Mammary epithelial cell (primary cell): ENCODE measurements at places on chromosomes 4 and X. TPM values are rescaled to one million over a fixed set of nuclear protein-coding genes. Genes with fewer than 3 reads are reported as not detected.

DNA sequence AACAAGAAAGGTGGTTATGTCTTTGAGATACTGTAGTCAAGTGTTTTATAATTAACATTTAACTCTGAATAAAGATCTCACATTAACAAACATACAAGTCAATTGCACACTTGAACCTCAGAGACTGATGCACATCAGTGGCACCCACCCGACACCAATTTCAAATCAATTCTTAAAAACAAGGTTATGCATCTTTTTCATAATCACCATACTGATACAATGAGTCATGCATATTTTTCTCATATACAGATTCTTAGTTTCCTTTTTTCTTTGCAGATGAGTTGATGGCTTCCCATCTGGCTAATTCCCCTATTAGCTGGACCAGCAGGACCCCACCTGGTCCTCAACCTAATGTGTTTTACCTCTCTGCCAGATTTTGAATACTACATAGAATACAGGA is 136.2 kb upstream of the RPL34 start:
- DNase-seq: no peak

Gene EDNRA
- total RNA-seq: 19.2 TPM

DNA sequence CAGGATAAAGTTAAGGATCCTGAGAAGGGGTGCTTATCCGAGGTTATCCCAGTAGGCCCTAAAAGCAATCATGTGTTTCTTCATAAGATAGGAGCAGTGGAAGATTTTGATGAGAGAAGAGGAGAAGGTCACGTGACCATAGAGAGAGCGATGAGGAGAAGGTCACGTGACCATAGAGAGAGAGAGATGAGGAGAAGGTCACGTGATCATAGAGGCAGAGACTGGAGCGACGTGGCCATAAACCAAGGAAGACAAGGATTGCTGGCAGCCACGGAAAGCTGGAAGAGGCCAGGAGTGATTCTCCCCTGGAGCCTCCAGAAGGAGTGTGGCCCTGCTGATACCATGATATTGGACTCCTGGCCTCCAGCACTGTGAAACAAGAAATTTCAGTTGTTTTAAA is 38.4 kb upstream of the ZNF518B start:
- DNase-seq: no peak

Gene STBD1
- total RNA-seq: 5.8 and 6.4 TPM in 2 replicates

Gene GAB1
- 14.6 and 20.7 TPM in 2 replicates for total RNA-seq

GRCh38 chrX:23826653-23827052 is 43.7 kb downstream of the SAT1 start:
- DNase-seq: no peak

Gene NUDT9
- total RNA-seq: 19.2 and 20.4 TPM in 2 replicates

- DNase-seq: no peak
Observed at GRCh38 chr4:75015627-75016026, 82.7 kb downstream of the PARM1 start.

Gene TMEM150C
- total RNA-seq: 0.16 and 0.59 TPM in 2 replicates

GRCh38 chr4:84948056-84948455 is 18.4 kb downstream of the WDFY3 start:
- DNase-seq: no peak

Gene SPANXA2
- not detected for total RNA-seq

GRCh38 chr4:74407891-74408290 is 37.0 kb upstream of the AREG start:
- no peak for DNase-seq

GRCh38 chr4:38023347-38024205 is 63.4 kb downstream of the PTTG2 start:
- DNase-seq: no peak

Gene UGT2B15
- total RNA-seq: not detected

Gene ETDB
- not detected for total RNA-seq

Gene GPC4
- 6.4 and 7.1 TPM in 2 replicates for total RNA-seq

DNA sequence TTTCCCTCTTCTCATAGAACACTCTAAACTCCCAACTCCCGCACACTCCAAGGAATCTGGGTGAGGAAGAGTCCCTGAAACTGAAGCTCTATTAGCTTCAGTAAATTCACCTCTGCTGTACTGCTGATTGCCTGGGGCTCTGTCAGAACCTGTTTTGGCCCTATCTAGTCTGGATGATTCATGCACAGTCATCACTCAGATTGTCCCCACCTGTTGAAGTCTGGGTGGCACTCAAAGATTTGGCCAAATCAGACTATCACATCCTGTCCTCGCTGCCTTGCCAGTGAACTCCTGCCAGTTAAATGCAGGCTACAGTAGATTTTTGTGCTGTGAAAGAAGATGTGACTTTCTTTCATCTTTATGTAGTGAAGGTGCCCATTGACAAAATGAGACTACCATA is 63.5 kb upstream of the EMCN start:
- DNase-seq: peak; percentile 88

GRCh38 chr4:79235095-79235494 is 90.8 kb downstream of the NAA11 start:
- no peak for DNase-seq

DNA sequence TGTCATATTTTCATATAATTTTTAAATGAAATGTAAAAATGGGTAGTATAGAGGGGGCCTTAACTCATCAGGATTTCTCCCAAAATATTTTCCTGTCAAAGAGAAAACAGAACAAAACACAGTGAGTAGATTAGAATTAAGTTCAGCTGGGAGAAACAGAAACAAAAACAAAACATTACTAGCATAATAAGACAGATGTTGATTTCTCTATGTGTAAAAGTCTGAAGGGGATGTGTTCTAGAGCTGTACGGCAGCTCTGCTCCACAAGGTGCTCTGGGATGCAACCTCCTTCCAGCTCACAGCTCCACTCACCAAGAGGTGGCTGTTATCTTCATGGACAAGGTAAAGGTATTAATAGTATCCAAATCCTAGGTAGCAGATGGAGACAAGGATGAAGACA is 72.8 kb downstream of the ARHGEF38 start:
- no peak for DNase-seq

Gene MAGEC3
- total RNA-seq: not detected

Gene PRDM5
- total RNA-seq: 7.9 and 9.0 TPM in 2 replicates

DNA sequence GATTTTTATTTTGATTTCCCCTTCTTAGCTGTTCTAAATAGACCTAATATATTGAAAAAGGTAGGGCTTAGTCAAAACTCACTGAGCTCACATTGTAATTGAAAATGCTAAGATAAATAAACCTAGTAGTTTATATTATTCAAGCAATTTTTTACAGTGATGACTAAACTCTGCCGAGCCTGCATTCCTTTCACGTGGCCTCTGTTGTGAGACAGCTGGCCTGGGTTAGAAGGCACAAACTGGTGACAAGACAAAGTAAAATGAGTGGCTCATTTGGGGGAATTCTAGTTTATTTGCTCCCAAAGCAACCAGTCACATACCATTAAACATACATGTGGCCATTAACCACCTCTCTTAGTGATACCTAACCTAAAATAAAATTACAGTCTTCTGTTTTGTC is 169.4 kb upstream of the TEX13C start:
- DNase-seq: no peak

GRCh38 chr4:24778464-24779225 is 16.7 kb upstream of the SOD3 start:
- DNase-seq: peak; percentile 48

DNA sequence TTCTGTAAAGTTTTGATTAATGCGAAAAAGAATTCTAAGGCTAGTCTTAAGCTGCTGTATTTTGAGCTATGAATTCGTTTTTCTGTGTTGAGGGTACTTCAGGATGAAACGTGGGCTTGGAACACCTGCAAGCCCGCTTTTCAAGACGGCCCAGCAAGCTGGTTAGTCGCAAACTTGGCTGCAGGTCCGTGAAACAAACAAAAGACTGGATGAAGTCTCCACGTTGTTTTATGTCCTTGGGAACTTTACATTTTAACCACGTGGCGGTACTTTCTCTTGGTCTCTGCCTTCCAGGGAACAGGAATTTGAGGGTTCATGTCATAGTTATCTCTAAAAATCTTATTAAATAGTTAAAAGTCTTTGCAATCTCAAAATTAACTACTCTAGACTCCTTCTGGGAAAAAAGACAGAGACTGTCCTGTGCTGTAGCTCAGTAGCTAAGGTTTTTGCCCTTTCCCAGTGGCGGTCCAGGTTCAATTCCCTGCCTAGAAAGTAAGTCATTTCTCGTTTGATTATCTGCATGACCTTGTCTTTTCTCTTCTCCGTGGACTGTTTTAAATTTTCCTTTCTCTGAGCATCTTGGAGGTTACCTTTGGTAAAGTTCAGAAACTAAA is 21.0 kb downstream of the TENM3 start:
- no peak for DNase-seq

DNA sequence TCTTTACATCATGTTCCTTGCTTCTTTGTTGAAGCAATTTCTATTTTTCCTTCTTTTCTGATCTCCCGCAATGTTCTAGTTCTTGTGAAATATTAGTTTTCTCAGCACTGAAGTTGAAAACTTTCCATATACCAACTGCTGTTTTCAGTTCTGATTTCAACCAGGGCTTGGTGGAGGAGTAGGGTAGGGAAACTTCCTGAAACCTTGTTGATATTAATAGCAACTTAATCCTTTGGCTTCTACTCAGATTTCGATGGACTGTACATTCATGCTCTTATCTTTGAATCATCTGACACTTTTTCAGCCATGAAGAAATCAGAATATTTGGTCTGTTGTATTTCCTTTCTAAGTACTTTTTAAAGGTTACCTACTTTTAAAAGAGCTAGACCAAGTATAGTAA is 315.8 kb downstream of the RPA4 start:
- no peak for DNase-seq

DNA sequence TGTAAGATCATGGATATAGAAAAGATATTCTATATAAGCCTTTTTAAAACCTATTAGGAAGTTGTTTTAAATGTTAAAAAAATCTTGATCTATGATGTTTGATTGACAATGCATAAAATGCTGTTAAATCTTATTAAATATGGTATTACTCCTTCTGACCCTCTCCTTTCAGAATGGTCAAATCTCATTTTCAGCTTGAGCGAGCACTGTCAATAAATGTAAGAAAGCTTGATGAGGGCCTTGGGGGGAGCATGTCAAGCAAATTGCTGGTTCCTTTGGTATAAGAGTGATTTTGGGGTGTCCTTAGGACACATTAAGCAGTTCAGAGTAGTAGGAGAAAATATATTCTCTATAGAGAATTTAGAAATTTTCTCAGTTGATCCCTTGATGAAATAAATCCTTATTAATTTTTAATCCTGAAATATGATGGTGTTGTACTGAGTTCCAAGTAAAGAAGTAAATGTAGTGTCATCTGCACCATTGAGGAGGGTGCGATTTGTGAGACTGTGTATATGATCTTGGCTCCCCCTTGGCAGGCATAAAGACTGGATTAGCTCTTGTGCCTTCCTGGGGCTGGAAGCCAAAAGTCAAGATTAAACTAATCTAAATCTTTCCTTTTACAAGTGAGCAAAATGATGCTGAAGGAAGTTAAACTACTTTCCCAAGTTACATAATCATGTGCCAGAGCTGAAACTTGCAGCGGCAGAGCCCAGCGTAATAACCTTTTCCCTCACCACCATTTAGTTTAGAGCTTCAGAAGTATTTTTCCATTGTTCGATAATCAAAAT is 82.6 kb upstream of the ANK2 start:
- no peak for DNase-seq

DNA sequence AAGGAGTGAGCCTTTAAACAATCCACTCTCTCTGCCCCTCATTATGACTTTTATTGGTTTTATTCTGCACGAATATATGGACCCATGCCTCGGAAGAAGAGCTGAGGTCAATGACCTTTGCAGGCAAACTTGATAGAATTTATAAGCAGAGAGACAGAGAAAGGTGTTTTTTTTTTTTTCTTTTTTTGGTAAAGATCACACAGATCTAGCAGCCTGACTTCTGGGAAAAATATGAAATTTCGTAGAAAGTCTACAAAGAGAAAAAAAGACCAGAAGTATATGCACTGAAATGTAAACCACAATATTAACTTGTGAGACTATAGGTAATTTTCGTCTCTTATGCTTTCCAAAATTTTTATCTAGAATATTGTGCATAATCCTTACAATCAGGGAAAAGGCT is 61.6 kb downstream of the LEF1 start:
- no peak for DNase-seq

Gene P2RY4
- not detected for total RNA-seq

Gene PDE6B
- 0.43 TPM in 1 of 2 replicates, not detected in the other for total RNA-seq

- DNase-seq: no peak
Observed at GRCh38 chr4:145819101-145819852, 119.3 kb downstream of the ZNF827 start.

GRCh38 chr4:54063229-54063628 is 1.2 kb downstream of the CHIC2 start:
- peak; percentile 59 for DNase-seq

DNA sequence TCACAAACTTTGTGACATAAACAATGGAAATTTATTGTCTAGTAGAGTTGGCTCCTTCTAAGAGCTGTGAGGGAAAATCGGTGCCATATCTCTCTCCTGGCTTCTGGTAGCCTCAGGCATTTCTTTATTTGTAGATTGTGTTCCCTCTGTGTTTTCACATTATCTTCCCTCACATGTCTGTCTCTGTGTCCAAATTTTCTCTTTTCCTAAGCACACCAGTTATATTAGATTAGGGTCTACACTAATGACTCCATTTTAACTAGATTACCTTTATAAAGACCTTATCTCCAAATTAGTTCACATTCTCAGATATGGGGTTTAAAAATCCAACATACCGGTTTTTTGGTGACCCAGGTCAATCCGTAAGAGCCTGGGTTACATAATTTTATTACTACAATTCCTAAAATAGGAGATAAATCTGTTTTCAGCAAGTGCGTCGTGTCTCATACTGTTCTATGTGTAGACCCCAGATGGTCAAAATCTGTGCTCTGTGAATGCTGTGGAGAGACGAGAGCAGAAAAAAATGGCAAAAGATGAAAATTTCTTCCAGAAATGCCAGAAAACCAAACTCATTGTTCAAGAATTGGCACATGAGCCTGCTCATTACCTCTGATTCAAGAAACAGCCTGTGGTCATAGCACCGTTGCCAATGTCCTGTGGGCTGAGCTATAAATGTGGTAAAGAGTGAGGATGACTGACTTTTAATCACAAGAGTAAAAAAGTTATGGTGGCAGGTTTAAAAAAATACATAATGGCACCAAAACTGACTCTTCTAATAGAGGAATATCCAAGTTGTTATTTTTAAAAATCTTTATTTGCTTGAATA is 574.7 kb downstream of the PCDH7 start:
- DNase-seq: no peak

GRCh38 chr4:101081695-101082369 is 265.5 kb downstream of the PPP3CA start:
- DNase-seq: peak; percentile 14

DNA sequence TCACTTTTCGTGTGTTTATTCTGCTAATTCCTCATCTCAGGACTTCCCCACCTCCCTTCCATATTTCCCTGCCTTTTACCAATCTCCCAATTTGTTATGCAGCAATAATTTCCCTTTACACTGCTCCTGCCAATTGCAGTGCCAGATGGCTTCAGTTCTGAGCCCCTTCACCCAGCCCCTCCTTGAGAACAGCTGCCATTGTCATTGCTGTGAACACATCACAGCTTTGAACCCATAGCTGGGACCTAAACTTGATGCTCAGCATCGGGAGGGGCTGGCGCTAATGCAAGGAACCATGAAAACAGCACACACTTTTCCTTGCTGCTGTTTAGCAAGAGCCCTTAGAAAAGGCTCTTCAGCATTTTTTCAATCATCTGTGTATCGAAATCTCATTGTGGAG is 104.9 kb downstream of the ALPK1 start:
- no peak for DNase-seq

Gene GPR119
- not detected in 2 replicates for total RNA-seq

Gene PABPC5
- 1.3 TPM for total RNA-seq

- no peak for DNase-seq
Observed at GRCh38 chr4:148173397-148174017, 268.7 kb downstream of the NR3C2 start.

GRCh38 chr4:1274871-1275270 is 14.8 kb upstream of the MAEA start:
- no peak for DNase-seq
